ENCODE measurements at places on chromosomes 4 and X.

GRCh38 chr4:168696826-168697225 is 200.0 kb downstream of the PALLD start:
- no peak for DNase-seq

DNA sequence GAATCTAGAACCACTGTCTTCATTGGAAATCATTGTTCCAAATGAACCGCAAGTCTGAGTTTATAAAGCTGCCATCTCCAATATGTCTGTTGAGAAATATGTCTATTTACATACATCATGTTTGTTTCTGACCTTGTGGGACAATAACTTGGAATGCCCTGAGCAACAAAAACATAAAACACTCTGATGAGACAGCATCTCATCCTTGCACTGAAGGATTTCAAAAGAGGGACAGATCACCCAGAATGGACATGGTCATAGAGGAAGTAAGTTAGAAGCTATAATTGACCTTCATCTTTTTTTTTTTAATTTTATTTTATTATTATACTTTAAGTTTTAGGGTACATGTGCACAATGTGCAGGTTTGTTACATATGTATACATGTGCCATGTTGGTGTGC is 22.5 kb downstream of the RXFP1 start:
- no peak for DNase-seq

DNA sequence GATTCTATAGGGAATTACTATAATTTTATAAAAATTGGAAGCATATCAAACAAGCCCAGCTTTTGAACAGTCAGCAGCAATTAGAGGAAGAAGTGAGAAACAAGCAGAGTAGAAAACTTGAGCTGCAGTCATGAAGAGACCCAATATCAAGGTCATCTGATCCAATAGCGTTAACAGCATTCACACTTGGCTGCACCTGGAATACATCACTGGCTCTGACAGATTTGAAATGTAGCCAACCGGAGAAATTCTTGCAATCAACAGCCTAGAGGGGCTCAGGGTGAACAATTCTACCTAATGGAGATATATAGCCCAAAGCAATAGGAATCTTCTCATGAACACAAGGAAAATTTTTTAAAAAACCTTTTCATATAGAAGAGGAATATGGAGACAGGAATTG is 13.6 kb downstream of the DDX53 start:
- no peak for DNase-seq

GRCh38 chrX:111837197-111837596 is 38.8 kb upstream of the TRPC5OS start:
- no peak for DNase-seq

- DNase-seq: no peak
Measured at GRCh38 chr4:150242820-150243458, 164.7 kb downstream of the DCLK2 start.

DNA sequence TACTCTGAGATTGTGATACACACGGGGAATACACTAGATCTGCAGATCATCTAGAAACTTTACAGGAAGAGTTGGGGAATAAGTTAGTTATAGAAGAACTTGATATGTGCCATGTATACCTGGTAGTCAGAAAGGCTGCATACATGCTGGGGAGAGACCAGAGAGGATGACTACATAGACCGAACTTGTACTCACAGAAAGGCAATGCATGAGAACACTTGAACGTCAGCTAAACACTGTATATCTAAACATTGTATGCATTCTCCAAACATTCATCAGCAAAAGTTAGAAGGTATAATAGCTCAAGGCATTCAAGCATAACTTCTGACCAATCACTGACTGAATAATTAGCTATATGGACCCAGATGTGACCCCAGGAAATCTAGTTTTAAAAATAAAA is 78.0 kb upstream of the PDHA2 start:
- no peak for DNase-seq

Data from activated effector memory CD4-positive, alpha-beta T cell treated with Interleukin-2 at 50 U/mL for 16 hours (primary cell).